ENCODE measurements at places on chromosomes 12 and 14.

GRCh38 chr14:31128601-31129526, 78.7 kb downstream of the HECTD1 start:
- peaks cover 23% of the 10 kb centered on the region for H3K36me3 ChIP-seq
- no peaks in the 10 kb centered on the region for H3K4me1 ChIP-seq
- DNase-seq = no peak

GRCh38 chr12:7219599-7220243, 30.2 kb downstream of the PEX5 start:
- no peaks in the 10 kb centered on the region for H3K36me3 ChIP-seq
- no peaks in the 10 kb centered on the region for H3K4me1 ChIP-seq
- H3K27me3 ChIP-seq = peaks cover 10% of the 10 kb centered on the region
- peak; percentile 50 for DNase-seq

DNA sequence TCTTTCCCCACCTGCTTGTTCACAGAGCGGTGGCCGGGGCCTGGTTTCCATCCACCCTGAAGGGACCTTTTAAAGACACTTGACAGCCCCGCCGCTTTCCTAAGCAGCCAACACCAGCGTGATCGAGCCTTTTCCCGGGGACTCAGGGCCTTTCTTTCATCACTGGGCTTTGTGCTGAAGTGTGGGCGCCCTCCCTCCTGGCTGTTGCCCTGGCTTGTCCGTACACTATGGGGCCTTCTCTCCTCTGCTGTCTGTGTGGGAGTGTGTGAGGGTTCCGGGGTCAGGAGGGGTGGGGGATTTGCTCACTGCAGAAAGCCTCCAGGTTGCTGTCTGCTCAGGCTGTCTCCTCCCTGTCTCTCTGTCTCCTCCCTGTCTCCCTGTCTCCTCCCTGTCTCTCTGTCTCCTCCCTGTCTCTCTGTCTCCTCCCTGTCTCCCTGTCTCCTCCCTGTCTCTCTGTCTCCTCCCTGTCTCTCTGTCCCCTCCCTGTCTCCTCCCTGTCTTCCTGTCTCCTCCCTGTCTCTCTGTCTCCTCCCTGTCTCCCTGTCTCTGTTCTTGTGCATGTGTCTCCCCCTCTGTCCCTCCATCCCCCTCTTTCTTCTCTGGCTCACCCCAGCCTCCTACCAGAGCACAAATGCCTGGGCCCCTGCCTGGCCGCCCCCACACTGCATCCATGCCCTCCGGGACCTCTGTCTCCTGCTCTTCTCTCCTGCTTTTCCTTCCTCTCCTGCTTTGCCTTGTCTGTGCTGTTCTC, 64.7 kb downstream of the CCDC92 start:
- no peak for DNase-seq
- peaks cover 38% of the 10 kb centered on the region for H3K4me1 ChIP-seq
- H3K4me3 ChIP-seq = peak overlapping the region; percentile 9

GRCh38 chr12:45235087-45236025, 19.5 kb downstream of the ANO6 start:
- H3K4me1 ChIP-seq = peaks cover 46% of the 10 kb centered on the region
- H3K27ac ChIP-seq = peak overlapping the region; percentile 94
- no peak overlapping the region for H3K4me3 ChIP-seq
- DNase-seq = no peak
- peaks cover 9% of the 10 kb centered on the region for H3K36me3 ChIP-seq

- H3K4me1 ChIP-seq = no peaks in the 10 kb centered on the region
- no peak for DNase-seq
- H3K4me3 ChIP-seq = no peak overlapping the region
- no peaks in the 10 kb centered on the region for H3K27me3 ChIP-seq
Measured at GRCh38 chr14:24122898-24123297, 7.6 kb upstream of the FITM1 start.

DNA sequence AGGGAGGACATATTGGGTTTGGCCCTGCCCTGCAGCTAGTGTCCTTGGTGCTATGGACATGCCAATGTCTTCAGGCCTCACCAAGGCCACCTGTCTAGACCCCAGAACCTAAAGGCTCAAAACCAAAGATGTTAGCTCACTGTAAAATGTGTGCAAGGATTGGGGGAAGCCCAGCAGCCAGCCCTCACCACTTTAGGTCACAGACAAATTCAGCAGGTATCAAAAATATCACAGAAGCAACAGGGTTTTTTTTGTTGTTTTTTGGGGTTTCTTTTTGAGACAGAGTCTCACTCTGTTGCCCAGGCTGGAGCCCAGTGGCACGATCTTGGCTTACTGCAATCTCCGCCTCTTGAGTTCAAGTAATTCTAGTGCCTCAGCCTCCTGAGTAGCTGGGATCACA, 29.0 kb upstream of the NINJ2 start:
- peaks cover 2% of the 10 kb centered on the region for H3K4me1 ChIP-seq
- peaks cover 2% of the 10 kb centered on the region for H3K36me3 ChIP-seq
- no peak overlapping the region for H3K27ac ChIP-seq
- no peaks in the 10 kb centered on the region for H3K27me3 ChIP-seq
- DNase-seq = no peak

- no peak for DNase-seq
- H3K4me1 ChIP-seq = no peaks in the 10 kb centered on the region
- no peak overlapping the region for H3K4me3 ChIP-seq
- H3K27ac ChIP-seq = no peak overlapping the region
- H3K27me3 ChIP-seq = no peaks in the 10 kb centered on the region
- peaks cover 19% of the 10 kb centered on the region for H3K36me3 ChIP-seq
Measured at GRCh38 chr12:2637371-2637770, 157.4 kb upstream of the FKBP4 start.

GRCh38 chr12:49456131-49456679, 82.6 kb upstream of the KCNH3 start:
- peak overlapping the region; percentile 36 for H3K27ac ChIP-seq
- peaks cover 31% of the 10 kb centered on the region for H3K4me1 ChIP-seq
- H3K4me3 ChIP-seq = no peak overlapping the region
- no peaks in the 10 kb centered on the region for H3K27me3 ChIP-seq

GRCh38 chr12:38477340-38478090, 160.9 kb downstream of the ALG10B start:
- H3K4me3 ChIP-seq = no peak overlapping the region
- no peak overlapping the region for H3K27ac ChIP-seq
- H3K27me3 ChIP-seq = peaks cover 2% of the 10 kb centered on the region
- no peaks in the 10 kb centered on the region for H3K36me3 ChIP-seq
- no peaks in the 10 kb centered on the region for H3K4me1 ChIP-seq
- DNase-seq = no peak

GRCh38 chr12:51955702-51956101, 4.2 kb downstream of the ACVR1B start:
- H3K27me3 ChIP-seq = peaks cover 4% of the 10 kb centered on the region
- no peak for DNase-seq
- H3K27ac ChIP-seq = no peak overlapping the region
- H3K4me3 ChIP-seq = no peak overlapping the region
- peaks cover 38% of the 10 kb centered on the region for H3K4me1 ChIP-seq

DNA sequence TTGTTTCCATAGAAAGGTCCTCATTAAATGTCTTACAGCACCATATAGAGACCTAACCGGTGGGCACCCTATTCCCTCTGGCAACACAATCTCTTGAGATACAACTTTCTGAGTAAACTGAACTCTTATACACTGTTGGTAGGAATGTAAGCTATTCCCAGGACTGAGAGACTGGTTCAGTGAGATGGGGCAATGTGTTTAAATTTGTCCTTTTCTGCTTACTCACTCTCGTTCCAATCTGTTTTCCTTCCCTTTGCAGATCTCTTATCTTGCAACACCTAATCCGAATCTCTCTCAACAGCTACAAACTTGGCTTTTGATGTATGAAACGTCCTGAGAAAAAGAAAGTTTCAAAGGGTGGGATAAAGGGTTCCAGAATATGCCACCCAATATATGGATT, 26.1 kb upstream of the ETV6 start:
- peaks cover 5% of the 10 kb centered on the region for H3K36me3 ChIP-seq
- H3K4me1 ChIP-seq = peaks cover 18% of the 10 kb centered on the region
- no peaks in the 10 kb centered on the region for H3K27me3 ChIP-seq
- DNase-seq = no peak
- peak overlapping the region; percentile 47 for H3K27ac ChIP-seq
- no peak overlapping the region for H3K4me3 ChIP-seq

GRCh38 chr12:49970658-49971057, 2.1 kb upstream of the AQP6 start:
- DNase-seq = no peak
- peaks cover 26% of the 10 kb centered on the region for H3K27me3 ChIP-seq
- H3K27ac ChIP-seq = no peak overlapping the region
- H3K4me1 ChIP-seq = peaks cover 5% of the 10 kb centered on the region
- H3K4me3 ChIP-seq = no peak overlapping the region

DNA sequence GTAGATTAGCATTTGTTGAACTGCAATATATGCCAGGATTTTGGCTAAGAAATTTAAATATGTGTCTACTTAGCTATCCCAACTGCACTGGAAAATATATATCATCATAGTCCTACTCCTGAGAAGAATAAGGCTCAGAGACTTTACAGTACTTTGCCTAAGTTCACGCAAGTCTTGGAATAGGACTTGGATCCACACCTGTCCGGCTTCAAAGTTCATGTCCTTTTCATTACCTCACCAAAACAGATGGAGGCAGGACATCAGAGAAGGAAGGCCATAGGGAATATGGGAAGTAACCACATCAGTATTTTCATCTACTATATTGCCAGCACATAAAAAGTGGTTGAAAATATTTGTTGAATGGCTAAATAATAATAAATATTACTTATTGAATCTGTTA, 358.5 kb downstream of the PRKD1 start:
- peaks cover 11% of the 10 kb centered on the region for H3K36me3 ChIP-seq

DNA sequence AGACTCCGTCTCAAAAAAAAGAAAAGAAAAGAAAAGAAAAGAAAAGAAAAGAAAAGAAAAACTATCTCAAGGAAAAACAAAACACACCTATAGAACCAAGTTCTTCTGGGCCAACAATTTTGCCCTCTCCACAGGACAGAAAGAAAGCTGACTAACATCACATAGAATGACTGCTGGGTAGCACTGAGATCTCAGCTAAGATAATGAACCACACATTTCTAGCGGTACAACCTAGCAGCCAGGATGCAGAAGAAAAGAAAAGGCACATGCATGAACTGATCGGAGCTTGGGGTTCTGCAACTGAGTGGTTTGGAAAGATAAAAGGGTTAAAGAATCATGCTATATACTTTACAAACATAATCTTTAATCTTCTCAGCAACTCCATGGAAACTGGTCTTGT, 19.5 kb downstream of the TMED10 start:
- no peaks in the 10 kb centered on the region for H3K27me3 ChIP-seq
- H3K4me3 ChIP-seq = no peak overlapping the region
- peaks cover 7% of the 10 kb centered on the region for H3K4me1 ChIP-seq

DNA sequence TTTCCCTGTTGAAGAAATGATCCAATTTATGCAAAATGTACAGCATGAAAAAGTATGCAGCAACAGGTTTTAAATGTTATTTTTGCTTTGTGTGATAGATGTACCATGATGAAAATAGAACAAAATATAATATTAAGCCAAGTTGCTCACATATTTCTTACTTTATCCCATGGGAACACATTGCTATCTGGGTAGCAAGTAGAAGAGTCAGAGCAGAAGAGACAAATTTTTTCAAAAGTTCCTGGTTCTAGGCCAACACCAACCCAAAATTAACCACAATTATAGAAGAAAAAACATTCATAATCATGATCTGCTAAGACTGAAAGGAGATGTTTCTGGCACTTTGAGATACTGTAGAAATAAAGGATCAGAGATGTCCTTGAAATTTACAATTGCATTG, 79.9 kb upstream of the SYT10 start:
- H3K4me1 ChIP-seq = no peaks in the 10 kb centered on the region
- no peak for DNase-seq
- H3K27ac ChIP-seq = no peak overlapping the region
- H3K27me3 ChIP-seq = no peaks in the 10 kb centered on the region
- H3K4me3 ChIP-seq = no peak overlapping the region
- H3K36me3 ChIP-seq = no peaks in the 10 kb centered on the region

DNA sequence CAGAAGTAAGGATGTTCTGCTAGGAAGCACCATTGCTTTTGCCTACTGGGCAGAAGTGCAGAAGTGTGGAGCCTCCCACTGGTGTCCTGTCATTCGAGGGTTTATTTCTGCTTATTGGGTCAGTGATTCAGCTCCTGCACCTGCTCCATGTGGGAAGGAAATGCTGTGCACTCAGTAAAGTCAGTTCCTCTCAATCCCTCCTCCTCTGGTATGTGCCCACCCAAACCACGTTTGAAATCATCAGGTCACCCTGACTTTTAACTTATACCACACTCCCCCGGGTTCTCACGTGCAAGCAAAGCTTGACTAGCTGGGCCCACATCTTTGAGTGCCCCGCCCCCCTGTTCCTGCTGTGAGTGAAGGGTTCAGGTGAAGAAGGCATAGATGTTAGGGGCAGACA, 223.7 kb downstream of the CHST11 start:
- H3K27me3 ChIP-seq = peaks cover 71% of the 10 kb centered on the region
- no peak overlapping the region for H3K27ac ChIP-seq
- H3K4me1 ChIP-seq = peaks cover 16% of the 10 kb centered on the region
- no peaks in the 10 kb centered on the region for H3K36me3 ChIP-seq
- DNase-seq = no peak

- DNase-seq = no peak
- no peaks in the 10 kb centered on the region for H3K36me3 ChIP-seq
- no peak overlapping the region for H3K4me3 ChIP-seq
- H3K27me3 ChIP-seq = no peaks in the 10 kb centered on the region
Measured at GRCh38 chr12:77218278-77218677, 152.9 kb upstream of the E2F7 start.

DNA sequence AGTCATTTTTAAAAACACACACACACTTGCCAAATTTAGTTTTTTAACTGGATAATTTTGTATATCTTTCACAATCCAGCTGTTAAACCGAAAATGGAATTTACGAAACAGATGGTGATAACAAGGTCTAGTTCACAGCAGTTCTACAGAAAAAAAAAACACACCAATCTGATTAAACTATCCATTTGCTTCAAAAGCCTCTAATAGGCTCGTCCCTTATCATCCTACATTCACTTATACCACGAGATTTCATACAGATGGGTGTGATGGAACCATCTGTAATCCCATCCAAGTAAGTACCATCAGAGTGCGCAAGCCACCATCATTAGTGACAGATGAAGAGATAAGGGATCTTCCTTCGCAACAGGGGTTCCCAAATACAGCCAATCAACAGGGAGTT, 20.1 kb downstream of the GCH1 start:
- H3K4me1 ChIP-seq = peaks cover 21% of the 10 kb centered on the region
- H3K27ac ChIP-seq = no peak overlapping the region
- no peaks in the 10 kb centered on the region for H3K27me3 ChIP-seq
- no peak for DNase-seq

Measured in mesothelial cell of epicardium (in vitro differentiated cells).